ENCODE measurements at places on chromosomes 12 and 14.

GRCh38 chr14:71532790-71533189 lies 399.4 kb upstream of the RGS6 start:
- no peak for DNase-seq

DNA sequence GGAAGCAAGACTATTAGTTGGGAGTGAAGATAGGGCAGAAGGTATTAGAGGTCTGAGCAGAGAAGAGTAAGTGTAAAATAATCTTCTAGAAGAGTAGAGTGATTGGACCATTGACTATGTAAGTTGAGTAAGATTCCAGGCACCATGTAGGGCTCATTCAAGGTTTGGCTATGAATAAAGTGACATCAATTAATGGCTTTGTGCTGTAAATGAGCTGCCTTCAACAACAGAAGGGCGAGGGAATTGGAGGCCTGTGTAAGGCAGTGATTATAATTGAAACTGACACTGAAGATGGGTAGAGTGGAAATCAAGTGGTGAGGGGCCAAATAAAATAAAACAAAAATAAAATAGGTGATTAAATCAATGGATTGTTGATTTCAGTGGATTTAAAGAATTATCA lies 26.4 kb downstream of the PTPRQ start:
- no peak for DNase-seq

- DNase-seq = no peak
Observed at GRCh38 chr12:111086947-111087700, 166.7 kb upstream of the MYL2 start.

- DNase-seq = peak; percentile 98
Observed at GRCh38 chr14:50038398-50039119, 77.8 kb downstream of the VCPKMT start.

GRCh38 chr12:117387832-117388231 lies 26.4 kb upstream of the NOS1 start:
- DNase-seq = no peak

DNA sequence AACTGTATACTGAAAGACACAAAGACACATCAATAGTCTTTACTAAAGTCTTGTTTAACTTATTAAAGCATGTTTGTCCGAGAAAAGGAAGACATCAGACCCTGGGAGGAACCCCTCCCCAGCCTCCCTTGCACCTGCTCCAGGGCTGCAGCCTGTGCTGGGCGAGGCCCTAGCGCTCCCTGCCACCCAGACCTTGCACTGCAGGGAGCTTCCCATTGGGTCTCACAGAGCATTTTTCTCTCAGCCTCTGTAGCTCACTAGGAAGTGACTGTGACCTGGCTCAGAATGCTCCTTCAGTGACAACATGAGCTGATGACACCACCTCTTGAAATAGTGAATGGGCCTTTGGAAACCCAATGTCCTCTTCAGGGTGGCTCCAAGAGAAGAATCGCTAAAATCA lies 461.2 kb downstream of the TMEM121 start:
- DNase-seq = no peak

DNA sequence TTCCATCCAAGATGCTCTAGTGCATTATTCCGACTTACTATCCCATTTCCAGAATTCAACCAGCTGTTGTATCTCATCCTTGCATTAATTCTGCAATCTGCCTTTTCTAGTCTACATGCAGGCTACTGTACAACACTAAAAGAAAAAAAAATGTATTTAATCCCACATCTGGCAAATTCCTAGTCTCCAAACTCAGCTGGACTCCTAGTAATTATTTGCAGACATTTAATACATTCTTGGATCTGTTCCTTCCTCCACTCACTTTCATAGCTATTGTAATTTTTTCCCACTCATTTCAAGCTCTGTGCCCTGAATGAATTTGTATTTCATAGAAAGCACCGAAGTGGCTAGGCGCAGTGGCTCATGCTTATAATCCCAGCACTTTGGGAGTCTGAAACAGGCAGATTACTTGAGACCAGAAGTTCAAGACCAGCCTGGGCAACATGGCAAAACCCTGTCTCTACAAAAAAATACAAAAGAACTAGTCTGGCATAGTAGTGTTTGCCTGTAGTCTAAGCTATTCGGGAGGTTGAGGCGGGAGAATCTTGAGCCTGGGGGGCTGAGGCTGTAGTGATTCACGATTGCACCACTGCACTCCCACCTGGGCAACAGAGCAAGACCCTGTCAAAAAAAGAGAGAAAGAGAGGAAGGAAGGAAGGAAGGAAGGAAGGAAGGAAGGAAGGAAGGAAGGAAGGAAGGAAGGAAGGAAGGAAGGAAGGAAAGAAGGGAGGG lies 39.5 kb upstream of the YAF2 start:
- DNase-seq = peak; percentile 6

Data from fibroblast of skin of abdomen (primary cell).